BJ (cell line): ENCODE measurements at places on chromosomes 7 and 10. TPM values are rescaled to one million over a fixed set of nuclear protein-coding genes. Genes with fewer than 3 reads are reported as not detected.

- DNase-seq = no peak
Observed at GRCh38 chr7:118327174-118327573, 102.7 kb downstream of the ANKRD7 start.

DNA sequence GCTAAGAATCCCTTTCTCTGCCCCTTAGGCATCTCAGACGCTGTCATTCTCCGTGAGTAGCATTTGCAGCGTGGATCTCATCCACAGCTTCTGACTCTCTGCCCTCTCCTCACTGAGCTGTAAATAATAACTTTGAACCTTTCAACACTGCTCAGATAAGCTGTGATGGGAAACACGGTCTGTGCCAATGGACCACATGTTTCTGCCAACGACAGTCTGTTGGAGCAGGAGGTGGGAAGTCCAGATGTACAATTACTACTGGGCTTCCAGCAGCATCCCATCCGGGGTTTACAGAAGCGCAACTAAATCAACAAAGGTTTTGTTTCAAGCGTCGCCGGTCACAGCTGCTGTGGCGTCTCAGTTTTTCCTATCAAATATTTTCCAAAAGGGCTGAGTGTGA is 1110.6 kb downstream of the TYW1 start:
- DNase-seq = no peak

- DNase-seq = no peak
Observed at GRCh38 chr10:85993140-85993539, 373.5 kb downstream of the GRID1 start.

DNA sequence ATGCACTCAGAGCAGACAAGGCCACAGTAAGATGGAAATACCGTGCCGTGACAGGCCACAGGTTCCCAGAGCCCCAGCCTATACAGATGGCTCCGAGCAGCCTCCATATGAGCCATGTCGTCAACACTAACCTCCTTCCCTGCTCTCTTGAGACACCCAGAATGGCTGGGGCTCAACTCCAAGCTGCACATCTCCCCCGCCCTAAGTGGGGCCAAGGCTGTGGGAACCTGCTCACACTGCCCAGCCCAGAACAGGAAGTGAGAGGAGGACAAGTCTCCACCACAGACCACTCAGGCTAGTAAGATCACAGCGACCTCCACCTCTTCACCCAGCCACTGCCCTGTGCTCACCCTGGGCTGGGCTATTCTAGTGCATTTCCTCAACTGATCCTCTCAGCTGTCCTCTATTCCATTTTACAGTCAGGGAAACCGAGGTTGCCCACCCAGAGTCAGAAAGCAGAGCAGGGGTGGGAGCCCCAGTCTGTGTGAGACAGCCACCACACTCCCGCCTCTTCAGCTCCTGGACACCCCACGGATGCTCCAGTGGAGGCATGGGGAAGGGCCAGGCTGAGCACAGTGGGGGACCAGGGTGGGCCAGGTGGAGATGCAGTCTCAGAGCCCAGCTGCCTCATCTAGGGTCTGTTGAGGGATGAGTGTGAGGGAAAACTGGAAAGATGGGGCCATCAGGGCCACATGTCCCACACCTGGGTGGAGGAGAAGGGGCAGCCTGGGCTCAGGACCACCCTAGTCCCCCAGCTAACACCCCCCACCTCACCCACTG is 11.6 kb downstream of the GRID1 start:
- no peak for DNase-seq

DNA sequence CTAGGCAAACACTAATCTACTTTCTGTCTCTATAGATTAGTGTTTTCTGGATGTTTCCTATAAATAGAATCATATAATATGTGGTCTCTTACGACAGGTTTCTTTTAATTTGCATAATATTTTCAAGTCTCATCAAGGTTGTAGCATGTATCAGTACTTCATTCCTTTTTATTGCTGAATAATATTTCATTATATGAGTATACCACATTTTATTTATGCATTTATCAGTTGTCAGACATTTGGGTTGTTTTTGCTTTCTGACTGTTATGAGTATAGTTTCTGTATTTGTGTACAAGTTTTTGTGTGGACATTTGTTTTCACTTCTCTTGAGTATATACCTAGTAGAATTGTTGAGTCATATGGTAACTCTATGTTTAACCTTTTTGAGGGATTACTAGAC is 48.2 kb downstream of the SHOC2 start:
- no peak for DNase-seq

DNA sequence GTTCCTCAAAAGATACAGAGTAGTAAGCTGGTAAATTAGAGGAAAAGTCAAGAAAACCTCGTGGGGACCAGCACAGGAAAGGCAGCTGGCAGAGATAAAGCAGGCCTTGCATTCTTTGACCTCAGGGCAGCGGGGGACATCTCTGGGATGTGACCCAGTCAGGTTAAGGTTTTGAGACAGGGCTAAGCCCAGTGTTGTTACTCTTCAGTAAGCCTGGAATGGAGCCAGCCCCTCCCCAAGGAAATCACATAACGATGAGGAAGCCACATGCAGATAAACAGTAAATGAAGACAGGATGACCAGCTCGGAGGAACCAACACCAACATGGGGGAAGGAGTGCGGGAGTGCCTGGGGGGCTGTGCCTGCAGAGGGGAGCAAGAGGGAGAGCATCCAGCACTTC is 99.6 kb downstream of the JAZF1 start:
- no peak for DNase-seq

DNA sequence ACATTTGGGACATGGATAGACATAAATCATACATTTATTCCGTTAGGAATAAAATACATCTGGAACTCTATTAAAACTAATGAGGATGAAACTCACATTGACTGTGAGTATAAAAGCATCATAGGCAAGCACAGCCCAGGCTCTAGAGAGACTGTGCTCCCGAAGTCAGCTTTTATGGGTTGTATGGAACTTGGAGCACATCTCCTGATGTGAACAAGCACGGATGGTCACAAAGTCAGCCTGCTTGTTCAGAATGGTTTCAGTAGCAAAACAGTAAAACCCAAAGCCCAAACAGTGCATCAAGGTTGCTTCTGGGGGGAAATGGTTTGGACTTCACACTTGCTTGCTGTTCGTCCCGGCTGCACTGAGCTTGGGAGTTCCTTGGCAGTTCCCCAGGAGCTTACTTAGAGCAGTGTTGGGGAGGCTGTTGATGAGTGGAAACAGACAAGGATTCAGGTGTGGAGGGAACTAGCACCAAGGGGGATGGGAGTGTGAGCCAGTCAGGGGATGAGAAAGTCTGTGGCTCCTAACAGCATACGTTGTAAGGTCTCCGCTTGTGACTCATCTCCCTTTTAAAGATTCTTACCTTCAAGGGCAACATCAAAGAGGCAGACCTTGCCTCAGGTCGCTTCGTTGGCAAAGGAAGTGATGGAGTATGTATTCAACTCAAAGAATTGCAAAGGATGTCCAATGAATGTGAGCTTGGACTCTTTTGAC is 19.7 kb upstream of the ITGA8 start:
- no peak for DNase-seq

PAPOLB gene
- polyA plus RNA-seq = 0.01 and 0.02 TPM in 2 replicates

DNA sequence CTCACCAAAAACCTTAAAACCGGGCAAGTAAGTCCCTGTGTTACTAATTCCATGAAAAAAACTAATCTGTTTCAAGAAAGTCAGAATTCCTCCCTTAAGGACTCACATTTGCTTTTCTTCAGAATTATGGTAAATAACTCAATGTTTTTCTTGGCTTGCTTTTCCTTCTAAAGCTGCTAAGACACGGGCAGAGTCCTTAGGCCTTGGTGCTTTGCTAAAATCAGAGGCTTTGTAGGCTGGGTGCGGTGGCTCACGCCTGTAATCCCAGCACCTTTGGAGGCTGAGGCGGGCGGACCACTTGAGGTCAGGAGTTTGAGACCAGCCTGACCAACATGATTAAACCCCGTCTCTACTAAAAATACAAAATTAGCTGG is 32.0 kb downstream of the GNA12 start:
- DNase-seq = no peak
